ENCODE measurements at places on chromosomes 2 and 18.

- no peak for DNase-seq
Measured at GRCh38 chr2:197141702-197142473, 168.7 kb downstream of the ANKRD44 start.

DNA sequence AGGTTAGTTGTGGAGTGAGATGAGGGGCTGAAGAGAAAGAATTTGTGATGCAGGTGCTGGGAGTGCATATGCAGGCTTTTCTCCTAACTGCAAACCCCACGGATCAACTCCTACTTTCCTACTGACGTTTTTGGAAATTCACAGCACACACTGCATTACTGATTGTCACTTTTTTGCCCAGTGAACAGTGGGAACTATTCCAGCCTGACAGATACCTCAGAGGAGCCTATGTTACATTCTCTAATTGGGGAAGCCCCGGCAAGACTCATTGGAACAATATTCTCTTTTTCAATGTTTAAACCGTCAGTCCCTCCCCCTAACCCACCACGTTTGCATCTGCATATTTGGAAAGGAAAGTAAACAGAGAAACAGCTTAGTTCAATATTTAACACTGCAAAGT lies 126.2 kb downstream of the DPP4 start:
- no peak for DNase-seq

DNA sequence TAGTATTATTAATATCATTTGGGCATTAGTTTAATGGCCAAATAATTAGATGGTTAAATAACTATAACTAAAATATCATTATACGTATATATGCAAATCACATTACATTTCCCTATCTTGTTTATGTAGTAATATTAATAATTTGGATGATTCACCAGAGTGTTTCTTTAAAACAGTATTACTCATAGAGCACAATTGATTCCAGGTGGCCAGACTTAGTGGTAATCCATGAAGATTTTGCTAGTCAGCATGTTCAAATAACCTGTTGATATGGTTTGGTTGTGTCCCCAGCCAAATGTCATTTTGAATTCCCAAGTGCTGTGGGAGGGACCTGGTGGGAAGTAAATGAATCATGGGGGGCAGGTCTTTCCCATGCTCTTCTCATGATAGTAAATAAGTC lies 782.3 kb downstream of the LRP1B start:
- DNase-seq: no peak

GRCh38 chr2:37326285-37326684 lies 1.7 kb upstream of the PRKD3 start:
- no peak for DNase-seq

DNA sequence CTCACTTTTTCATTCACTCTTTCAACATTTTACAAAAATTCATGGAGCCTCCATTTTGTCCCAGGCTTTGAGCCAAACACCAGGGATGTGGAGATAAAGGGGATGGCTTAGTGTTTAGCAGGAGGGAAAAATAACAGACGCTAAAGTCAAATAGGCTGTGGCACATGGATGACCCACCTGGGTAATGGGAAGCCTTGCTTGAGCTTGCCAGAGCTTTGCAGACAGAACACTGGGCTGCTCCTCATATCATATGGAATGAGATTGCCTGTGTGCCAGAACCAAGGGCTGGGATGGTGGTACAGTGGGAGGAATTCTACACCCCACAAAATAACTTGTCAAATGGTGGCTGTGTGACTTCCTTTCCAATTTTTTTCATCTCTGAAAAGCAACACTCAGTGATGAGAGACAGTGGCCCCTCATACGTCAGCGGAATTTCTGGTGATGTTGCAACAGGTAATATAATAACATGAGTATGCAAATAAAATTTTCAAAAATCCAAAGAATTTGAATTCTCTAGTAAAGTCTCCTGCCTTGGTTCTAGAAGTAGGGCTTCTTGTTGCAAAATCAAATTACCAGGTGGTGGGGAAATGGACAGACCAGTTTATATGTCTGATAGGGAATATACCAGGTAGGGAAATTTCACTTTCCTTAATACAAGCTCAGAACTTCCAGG lies 252.9 kb downstream of the CLIP4 start:
- no peak for DNase-seq

GRCh38 chr2:22078701-22079100 lies 954.9 kb downstream of the TDRD15 start:
- DNase-seq: no peak

DNA sequence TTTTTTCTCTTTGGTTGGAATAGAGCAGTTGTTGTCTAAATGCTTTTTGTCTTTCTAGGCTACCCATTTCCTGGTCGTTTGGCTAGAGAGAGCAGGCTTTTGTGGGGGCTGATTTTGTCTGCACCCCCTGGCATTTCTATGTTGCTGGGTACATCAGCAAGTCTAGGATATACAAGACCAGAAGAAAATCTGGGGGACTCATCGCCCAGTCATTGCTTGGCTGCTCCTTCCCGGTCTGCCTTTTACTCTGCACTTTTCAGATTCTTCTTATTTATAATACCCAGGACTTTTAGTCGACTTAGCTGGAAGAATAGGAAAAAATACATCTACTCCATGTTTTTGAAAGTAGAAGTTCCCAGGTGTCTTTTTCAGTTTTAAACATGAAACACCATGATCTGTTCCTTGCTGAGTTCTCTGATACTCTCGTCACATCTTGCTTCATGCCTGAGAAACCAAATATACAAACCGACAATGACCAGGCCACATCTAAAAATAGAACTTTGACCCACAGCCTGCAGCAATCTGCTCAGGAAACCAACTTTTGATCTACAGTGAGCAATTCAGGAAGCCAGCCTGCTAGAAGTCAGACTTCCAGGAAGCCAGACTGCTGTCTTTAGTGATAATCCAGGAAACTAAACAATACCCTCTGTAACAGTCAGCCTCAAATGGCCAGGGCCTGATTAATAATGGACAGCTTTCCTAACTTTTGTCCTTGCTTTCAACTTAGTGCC lies 163.8 kb upstream of the MEX3C start:
- DNase-seq: no peak

DNA sequence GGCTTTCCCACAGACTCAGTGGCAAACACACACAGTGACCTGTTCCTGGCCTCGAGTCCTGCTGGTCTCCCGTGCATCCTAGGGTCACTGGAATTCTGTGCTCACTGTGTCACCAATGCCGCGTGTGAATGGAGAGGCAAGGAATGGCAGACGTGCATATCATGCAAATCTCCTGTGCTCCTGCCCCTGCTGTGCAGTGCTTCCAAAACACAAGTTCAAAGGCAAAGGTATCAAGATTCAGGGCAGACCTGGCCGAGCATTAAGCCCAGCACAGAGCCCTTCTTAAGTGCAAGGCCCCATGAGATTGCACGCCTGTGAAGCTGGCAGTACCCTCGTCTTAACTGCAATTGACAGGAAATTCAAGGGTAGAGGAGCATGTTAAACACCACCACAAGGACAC lies 129.1 kb downstream of the NDUFA10 start:
- no peak for DNase-seq

GRCh38 chr18:13268158-13269012 lies 49.8 kb downstream of the LDLRAD4 start:
- DNase-seq: no peak

DNA sequence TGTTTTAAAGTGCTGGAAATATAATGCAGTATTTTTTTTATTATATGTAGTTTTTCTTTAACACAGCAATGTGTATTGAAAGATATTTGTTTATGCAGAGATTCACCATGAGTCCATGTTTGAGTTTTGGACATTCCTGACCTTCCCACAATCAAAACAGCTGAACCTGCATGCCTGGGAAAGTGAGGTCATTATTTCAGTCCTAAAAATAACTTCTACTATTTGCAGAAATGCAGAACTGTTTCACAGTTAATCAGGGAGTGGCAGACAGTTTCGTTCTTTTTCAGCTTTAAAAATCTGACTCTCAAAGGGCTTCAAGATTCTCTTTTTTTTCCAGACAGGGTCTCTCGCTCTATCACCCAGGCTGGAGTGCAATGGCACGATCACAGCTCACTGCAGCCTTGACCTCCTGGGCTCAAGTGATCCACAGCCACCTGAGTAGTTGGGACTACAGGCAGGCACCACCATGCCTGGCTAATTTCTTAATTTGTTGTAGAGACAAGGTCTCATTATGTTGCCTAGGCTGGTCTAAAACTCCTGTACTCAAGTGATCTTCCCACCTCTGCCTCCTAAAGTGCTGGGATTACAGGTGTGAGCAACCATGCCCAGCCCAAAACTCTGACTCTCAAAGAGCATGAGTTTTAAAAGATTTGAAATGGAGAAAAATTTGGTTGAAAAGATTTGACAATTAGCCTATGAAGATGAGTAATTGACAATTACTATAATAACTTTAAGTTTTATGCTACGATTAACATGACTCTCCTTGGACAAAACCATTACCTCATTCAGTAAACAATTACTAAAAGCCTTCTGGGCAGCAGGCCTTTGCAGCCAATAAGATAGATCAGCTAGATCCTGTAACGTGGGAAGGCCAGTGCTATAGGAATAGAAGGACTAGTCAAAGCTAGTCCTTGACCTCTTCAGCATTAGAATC lies 5.0 kb upstream of the MYL12B start:
- DNase-seq: no peak

DNA sequence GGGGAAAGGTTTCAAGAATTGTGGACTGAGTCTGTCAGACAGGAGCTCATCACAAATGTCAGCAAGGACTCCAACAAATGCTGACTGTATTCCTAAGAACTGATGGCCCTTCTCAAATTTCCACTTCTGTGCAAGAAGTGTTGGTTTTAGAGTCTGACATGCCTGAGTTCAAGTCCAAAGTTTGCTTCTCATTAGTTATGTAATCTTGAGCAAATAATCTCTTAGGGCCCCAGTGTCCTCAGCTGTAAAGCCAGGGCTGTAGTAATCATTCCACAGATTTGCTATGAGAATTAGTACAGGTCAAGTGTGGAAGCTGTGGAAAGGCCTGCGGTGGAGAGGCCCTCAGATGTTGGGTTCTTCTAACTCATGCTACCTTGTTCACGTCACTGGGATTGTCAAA lies 23.9 kb downstream of the MEP1B start:
- DNase-seq: no peak

DNA sequence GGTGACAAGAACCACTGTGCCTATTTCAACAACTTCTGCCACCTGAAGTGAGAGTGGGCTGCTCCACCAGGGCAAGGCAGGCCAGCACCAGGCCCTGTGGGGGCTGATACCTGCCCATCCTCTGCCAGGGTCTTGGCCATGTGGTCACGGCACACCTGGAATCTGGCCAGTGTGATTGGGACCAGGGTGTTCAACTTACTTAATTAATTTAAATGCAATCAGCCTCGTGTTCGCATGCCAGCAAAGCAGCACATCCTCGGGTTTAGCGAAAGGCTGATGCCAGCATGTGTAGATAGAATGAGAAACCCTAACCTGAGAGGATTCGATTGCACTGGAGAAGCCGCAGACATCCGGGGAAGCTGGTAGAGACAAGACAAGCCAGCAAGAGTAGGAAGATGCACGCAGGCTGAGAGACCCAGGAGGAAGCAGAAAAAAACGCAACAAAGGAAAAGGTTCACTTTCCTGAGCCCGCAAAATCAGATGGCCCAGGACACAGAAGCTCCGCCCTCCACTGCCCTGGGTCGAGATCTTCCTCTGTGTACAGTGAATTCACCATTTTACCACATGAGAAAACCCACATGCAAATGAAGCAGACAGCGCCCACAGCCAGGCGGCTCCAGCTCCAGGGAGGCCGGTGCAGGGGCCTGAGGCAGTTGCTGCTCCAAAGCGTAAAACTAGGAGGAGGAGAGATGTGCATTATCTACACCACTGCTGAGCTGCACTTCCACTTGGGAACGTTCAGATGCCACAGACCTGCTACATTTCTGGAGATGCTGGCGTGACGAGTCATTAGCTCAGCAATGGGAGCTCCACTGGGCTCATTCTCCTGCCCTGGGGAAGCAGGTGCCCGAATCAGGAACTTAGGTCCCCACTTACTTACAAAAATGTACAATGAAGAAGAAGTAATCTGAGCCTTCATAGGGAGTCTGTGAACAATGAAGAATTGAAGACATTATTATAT lies 92.1 kb downstream of the TMEM18 start:
- DNase-seq: peak; percentile 32

DNA sequence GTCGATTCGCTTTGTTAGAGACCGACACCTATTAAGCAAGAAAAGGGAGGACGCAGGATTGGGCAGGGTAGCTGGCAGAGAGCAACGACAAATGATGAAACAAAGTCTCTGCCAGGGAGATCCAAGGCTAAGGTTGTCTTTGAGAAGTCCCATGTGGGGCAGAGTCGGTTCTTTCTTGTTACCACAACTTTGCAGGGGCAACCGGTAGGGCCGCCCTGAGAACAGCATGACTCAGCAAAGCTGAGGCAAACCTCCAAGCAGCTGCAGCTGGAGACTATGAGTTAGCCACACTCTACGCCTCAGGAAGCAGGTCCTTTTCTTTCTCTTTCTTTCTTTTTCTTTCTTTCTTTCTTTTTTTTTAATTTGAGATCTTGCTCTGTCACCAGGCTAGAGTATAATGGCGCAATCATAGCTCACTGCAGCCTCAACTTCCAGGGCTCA lies 452.3 kb upstream of the ID2 start:
- peak; percentile 58 for DNase-seq

DNA sequence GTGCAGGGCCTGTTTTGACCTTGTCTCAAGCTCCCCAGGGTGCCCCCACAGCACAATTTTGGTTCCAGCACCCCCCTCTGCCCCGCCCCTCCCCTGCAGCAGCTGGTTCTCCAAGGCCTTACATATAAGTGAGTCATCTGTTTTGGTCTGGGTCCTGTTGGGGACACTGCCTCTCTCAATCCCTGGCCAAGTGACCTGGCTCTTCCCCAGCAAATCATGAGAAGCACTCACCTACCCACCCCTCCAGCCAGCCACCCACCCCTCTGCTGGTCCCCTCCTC lies 90.5 kb downstream of the INHBB start:
- DNase-seq: no peak

GRCh38 chr2:238586931-238587775 lies 160.4 kb downstream of the ASB1 start:
- no peak for DNase-seq

DNA sequence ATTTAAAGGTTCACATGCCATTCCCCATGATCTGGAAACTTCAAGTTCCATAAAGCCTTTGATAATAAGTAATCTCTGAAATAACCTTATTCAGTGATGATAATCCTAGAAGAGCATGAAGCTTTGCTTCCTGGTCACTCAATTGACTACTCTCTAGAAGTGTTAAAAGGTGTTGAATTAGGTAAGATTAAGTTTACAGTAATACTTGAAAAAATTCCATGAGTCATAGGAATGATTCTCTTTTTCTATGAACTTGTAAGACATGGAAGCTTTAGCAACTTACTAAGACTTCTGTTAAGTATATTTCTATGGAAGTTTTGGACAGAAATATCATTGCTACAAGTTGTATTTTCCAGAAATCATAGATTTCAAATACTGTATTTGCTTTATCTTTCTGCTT lies 100.6 kb downstream of the MYO1B start:
- no peak for DNase-seq

GRCh38 chr18:23138471-23138870 lies 3.2 kb downstream of the CABLES1 start:
- no peak for DNase-seq
